ENCODE measurements at places on chromosomes 2 and 18. TPM values are rescaled to one million over a fixed set of nuclear protein-coding genes. Genes with fewer than 3 reads are reported as not detected.
A peak's percentile ranks its signal among the peaks of the same experiment; 100 is the strongest.

The CYP26B1 gene
- total RNA-seq = 18.6 TPM

The TUBB8B gene
- total RNA-seq = not detected

The SCN7A gene
- 2.9 TPM for total RNA-seq

The NPPC gene
- total RNA-seq = not detected

The ARHGEF4 gene
- 9.6 TPM for total RNA-seq

The SIX3 gene
- not detected for total RNA-seq

The RBM45 gene
- 2.8 TPM for total RNA-seq

The RGPD4 gene
- not detected for total RNA-seq

The DHRS9 gene
- not detected for total RNA-seq

GRCh38 chr2:109279243-109279860 lies 150.3 kb downstream of the SH3RF3 start:
- peaks cover 5% of the 10 kb centered on the region for H3K4me1 ChIP-seq
- DNase-seq = no peak
- H3K27me3 ChIP-seq = no peaks in the 10 kb centered on the region

GRCh38 chr18:38076346-38077070 lies 510.9 kb upstream of the CELF4 start:
- no peaks in the 10 kb centered on the region for H3K27me3 ChIP-seq
- H3K36me3 ChIP-seq = no peaks in the 10 kb centered on the region
- H3K27ac ChIP-seq = no peak overlapping the region
- H3K4me1 ChIP-seq = no peaks in the 10 kb centered on the region

DNA sequence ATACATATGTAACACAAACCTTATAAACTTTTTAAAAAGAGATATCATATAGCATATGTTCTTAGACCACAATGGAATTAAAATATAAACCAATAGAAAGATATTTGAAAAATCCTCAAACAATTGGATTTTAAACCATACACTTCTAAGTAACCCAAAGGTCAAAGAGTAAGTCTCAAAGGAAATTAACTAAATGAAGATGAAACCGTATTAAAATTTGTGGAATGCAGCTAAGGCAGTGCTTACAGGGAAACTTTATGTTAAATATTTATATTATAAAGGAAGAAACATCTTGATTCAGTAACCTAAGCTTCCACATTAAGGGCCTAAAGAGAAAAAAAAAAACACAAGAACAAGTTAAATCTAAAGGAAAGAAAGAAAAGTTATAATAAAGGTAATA lies 966.1 kb downstream of the SLC4A3 start:
- no peaks in the 10 kb centered on the region for H3K4me1 ChIP-seq
- H3K36me3 ChIP-seq = no peaks in the 10 kb centered on the region
- DNase-seq = no peak
- H3K4me3 ChIP-seq = no peak overlapping the region
- H3K27me3 ChIP-seq = no peaks in the 10 kb centered on the region

DNA sequence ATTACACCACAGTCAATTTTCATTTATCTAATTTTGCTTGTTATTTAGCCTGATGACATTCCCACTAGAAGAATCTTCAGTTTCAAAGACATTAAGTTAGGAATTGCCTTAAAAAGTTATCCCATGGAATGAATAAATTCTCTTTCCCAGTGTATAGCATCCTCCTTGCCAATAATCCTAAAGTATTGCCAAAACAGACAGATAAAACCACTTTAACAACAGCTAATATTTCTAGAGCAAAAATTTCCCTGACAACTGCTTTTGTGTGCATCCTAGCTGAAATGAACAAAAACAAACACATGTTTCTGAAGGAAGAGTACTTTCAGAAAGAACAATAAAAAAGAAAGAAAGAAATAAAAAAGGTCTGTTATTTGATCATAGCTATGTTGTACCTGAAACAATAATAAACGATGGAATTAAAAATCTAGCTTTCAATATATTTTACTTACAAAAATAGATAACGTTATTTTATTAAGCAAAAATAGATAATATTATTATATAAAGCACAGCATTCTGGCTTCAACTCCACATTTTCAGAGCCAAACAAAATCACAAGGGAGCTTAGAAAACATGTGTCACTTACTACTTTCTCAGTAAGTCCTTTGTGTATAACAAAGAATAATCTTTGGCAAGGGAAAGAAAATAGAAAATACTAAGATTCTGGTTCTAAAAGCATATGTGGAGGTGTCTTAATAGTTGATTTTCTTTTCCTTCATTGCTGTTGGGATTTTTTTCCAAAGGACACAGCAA lies 939.0 kb upstream of the CRIM1 start:
- H3K4me3 ChIP-seq = no peak overlapping the region
- no peak for DNase-seq
- H3K4me1 ChIP-seq = no peaks in the 10 kb centered on the region
- H3K27me3 ChIP-seq = no peaks in the 10 kb centered on the region

DNA sequence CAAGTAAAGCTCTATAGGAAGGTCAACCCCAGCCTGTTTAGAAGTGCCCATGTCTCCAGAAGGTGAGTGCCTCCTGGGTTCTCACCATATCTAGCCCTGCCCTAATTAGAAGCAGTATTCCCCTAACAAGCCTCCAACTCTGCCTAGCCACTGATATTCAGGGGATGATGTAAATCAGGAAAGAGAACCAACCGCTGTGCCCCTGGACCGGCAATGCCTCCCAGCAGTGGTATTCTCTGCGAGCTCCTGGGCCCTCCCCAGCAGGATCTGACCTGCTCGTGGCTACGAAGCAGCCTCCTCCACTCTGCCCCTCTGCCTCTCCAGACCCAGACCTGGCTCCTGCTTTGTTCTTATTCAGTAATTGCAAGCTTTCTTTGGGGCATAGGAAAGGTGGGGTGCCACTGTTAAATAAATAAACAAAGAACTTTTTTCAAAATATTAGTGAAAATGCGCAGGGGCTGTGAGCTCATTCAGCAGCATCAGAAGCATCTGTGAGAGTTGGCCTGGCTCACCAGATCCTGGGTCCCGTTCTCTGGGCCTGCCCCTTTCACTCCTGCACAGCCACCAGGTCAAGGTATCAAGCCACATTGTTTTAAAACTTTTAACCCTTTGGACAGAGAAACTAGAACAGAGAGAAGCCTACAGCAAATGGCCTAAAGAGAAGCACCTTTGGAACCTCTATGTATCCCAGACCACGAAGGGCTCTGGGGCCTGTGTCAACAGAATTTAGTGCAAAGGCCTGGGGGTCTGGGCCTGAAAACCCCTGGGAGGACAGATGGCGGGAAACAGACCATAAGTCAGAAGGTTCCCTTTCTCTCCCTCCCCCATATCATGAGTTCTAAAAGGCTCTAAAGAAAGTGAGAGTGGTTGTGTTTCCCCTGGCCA lies 11.9 kb downstream of the MREG start:
- no peak for DNase-seq
- no peak overlapping the region for H3K4me3 ChIP-seq
- H3K4me1 ChIP-seq = no peaks in the 10 kb centered on the region
- H3K27me3 ChIP-seq = no peaks in the 10 kb centered on the region
- no peak overlapping the region for H3K27ac ChIP-seq
- no peaks in the 10 kb centered on the region for H3K36me3 ChIP-seq

DNA sequence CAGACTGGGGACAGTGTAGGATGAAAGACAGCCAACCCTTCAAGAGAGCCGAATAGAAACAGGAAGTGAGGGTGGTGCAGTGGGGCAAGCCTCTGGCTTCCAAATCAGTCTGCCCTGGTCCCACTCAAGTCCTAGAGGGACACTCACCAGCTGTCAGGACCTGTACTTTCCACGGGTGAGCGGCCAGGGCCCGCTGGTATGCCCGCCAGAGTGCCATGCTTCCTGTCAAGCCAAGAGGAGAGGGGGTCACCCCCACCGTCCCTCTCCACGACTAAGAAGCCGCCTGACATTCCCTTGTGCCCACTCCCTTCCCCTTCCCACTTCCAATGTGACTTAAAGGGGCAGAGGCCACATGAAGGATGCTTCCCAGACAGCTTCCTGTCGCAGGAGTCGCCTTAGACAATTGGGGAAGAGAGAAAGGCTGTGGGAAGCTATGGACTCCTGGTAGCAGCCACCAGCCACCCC lies 564 bp downstream of the MPV17 start:
- DNase-seq = peak; percentile 70
- H3K27ac ChIP-seq = peak overlapping the region; percentile 90
- H3K4me1 ChIP-seq = peaks cover 14% of the 10 kb centered on the region
- H3K36me3 ChIP-seq = peaks cover 10% of the 10 kb centered on the region

DNA sequence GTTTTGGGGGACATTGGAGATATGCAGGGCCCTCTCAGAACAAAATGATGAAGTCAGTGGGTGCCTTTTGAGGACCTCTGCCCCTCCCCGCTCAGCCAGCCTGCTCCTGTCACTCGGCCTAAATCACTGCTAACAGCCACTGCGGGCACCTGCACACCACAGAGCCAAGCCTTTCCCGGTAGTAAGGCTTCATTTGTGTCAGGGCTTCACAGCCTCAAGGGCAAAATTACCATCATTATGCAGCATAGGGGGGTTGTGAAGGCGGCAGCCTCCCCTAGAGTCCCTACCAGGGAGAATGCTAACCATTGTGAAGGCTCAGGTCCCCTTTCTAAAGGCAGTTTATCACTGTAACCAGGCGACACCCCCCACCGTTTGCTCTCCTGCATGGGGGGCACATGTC lies 519.8 kb upstream of the MYT1L start:
- no peaks in the 10 kb centered on the region for H3K36me3 ChIP-seq
- no peak overlapping the region for H3K27ac ChIP-seq
- H3K4me1 ChIP-seq = no peaks in the 10 kb centered on the region
- no peak overlapping the region for H3K4me3 ChIP-seq
- no peak for DNase-seq

- no peaks in the 10 kb centered on the region for H3K4me1 ChIP-seq
- no peaks in the 10 kb centered on the region for H3K27me3 ChIP-seq
- no peak overlapping the region for H3K4me3 ChIP-seq
- no peak for DNase-seq
- H3K36me3 ChIP-seq = no peaks in the 10 kb centered on the region
These were observed 31.0 kb downstream of the SNORC start for GRCh38 chr2:232900811-232901735.

DNA sequence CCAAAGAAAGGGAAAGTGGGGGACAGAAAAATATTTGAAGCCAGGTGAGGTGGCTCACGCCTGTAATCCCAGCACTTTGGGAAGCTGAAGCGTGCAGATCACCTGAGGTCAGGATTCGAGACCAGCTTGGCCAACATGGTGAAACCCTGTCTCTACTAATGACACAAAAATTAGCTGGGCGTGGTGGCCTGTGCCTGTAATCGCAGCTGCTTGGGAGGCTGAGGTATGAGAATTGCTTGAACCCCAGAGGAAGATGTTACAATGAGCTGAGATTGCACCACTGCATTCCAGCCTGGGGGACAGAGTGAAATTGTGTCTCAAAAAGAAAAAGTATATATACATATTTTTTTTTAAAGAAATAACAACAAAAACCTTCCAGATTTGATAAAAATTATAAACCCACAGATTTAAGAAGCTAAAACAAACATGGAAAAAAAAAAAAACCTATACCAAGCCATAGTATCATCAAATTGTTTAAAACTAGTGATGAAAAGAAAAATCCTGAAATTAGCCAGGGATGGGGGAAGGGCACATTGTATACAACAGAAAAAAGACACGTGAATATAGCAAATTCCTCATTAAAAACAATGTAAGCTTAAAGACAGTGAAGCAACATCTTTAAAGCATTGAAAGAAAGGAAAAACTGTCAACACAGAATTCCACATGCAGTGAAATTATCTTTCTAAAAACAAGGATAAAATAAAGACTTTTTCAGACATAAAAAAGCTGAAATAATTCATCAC lies 40.4 kb upstream of the MYCN start:
- no peak for DNase-seq
- no peak overlapping the region for H3K27ac ChIP-seq
- no peaks in the 10 kb centered on the region for H3K4me1 ChIP-seq
- no peak overlapping the region for H3K4me3 ChIP-seq

GRCh38 chr18:44791520-44791919 lies 110.8 kb downstream of the SETBP1 start:
- H3K4me3 ChIP-seq = no peak overlapping the region
- H3K4me1 ChIP-seq = peaks cover 38% of the 10 kb centered on the region
- no peak for DNase-seq
